ENCODE measurements at places on chromosomes 2 and 18.
A peak's percentile ranks its signal among the peaks of the same experiment; 100 is the strongest.

GRCh38 chr2:8966123-8966908, 37.2 kb downstream of the MBOAT2 start:
- DNase-seq, result no peak

- DNase-seq, result peak; percentile 46
These were observed 32.0 kb upstream of the GPR55 start for GRCh38 chr2:230956827-230957755.

DNA sequence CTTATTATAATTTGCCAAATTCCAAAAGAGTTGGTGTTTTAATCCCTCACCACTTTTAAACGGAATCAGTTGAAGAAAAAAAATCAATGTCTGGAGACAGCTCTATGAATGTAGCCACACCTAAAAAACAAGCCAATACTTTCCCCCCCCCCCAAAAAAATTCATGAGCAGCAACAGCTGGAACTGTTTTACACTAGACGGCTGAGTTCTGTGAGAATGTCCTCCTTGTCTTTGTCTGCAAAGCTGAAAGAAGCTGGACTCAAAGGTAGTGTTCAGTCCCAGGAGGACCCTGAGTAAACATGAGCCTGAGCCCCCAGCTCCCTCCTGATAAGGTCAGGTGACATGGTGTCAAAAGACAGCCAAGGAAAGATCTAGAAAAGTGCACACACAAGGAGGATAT, 68.2 kb downstream of the ZNF521 start:
- DNase-seq, result no peak

DNA sequence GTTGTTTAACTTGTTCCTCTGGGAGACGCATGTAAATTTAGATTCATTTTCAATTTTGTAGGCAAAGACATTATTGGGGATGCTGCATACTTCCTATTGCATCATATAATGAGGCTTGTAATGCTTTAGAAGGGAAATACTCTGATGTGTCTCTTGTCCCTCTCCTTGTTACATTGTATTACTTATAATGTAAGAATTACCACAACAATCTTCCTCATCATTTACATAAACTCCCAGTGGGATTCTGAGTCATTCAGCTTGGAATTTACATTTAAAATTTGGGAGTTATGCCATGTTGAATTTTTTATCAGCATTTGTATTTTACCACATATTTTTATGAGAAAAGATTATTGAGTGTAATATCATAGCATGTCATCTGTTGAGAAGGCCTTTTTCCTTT, 963.4 kb upstream of the NRXN1 start:
- DNase-seq, result no peak

DNA sequence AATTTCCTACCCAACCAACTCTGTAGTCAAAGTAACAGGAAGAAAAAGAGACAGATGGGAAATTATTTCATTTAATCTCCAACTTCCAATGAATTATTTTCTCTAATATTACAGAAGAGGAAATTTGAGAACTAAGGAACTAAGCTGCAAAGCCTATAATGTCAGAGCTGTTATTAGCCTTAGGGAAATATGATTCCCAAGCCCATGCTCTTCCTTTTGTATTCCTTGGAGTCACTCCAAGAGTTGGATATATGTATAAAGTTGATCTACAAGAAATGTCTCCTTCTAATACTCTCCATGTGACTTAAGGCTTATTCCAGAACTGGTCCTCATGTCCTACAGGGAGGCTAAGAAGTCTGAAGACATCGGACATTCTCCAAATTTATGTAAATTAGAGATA, 31.6 kb upstream of the VWC2L start:
- no peak for DNase-seq

DNA sequence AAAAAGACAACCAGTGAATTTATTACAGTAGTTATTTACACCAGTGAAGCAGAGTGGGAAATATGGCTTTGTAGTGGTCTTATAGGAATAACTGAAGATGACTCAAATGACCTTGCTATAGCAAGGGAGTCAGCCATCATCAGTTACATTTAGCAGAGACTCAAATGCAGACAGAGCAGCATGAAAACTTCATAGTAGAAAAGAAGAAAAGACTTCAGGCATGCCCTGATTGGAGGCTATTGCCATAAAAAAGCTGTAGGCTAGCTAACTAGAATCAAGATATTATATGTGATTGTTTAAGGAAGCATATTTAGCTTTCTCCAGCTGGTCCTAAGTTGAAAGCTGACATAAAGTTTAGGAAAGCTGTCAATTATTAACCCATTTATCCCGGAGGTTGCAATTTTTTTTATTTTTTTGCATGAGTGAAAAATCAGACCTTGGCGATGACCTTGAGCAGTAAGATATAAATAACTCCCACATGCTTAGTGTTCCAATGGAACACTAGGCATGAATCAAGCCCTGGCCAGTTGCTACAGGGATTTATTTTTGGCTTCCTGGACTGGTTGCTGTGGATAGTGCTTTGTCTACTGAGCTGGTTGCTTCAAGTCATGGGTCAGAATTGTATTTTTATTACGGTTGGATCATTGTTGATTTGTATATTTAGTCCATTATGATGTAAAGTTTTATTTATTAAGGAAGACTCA, 675.6 kb upstream of the VRK2 start:
- no peak for DNase-seq

GRCh38 chr2:12320991-12321641, 395.6 kb upstream of the TRIB2 start:
- DNase-seq, result no peak

GRCh38 chr2:48248251-48248933, 281.6 kb upstream of the STON1 start:
- DNase-seq, result no peak

GRCh38 chr2:188785490-188785889, 188.7 kb upstream of the COL3A1 start:
- no peak for DNase-seq

DNA sequence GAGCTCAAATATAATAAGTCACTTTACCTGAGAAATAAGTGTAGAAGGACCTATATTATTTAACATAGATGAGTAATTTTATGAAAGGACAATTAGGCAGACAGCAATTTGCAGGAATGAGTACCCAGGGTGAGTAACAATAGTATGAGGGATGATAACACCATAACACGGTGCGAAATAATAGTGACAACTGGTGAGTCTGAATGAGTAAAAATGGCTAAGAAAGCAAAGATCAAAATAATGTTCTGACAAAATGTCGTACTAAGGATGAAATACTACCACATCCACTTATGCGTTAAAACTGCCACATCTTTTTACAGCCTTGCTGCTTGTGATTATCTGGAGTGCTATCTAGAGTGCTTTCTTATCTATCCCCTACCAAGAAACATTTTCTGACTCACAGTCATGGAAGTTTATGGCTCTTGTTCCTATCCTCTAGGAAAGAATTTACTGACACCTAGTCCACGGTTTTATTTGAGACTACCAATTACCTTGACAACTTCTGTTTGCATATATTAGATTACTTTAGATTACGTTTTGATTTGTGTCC, 929.7 kb downstream of the LRP1B start:
- DNase-seq, result no peak

DNA sequence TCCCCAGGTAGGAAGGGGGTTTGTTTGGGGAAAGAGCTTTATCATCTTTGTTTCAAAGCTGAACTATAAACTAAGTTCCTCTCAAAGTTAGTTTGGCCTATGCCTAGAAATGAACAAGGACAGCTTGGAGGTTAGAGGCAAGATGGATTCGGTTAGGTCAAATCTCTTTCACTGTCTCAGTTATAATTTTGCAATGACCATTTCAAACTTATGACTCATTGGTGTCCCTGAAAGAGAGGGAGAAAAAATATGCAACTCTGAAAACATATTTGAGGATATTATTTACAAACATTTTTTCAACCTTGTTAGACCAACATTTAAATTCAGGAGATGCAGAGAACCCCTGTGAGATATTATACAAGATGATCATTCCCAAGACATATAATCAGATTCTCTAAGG, 95.7 kb downstream of the EFEMP1 start:
- DNase-seq, result no peak

DNA sequence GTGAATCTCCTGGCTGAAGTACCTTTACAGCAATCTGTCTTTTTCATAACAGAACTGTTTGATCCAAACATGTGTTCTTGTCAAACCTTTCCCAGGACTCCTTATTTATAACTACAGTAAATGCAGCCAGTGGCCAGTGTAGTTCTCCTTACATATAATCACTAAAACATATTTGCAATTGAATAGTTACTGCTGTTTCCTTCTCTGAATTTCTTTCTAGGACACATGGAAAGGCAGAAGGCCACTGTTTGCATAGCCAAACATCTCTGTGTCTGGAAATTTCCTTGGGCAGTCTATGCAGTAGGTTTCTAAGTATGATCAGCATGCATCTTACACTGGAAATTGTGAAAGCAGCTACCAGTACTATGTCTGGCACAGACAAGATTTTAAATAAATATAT, 57.4 kb upstream of the COL3A1 start:
- no peak for DNase-seq

DNA sequence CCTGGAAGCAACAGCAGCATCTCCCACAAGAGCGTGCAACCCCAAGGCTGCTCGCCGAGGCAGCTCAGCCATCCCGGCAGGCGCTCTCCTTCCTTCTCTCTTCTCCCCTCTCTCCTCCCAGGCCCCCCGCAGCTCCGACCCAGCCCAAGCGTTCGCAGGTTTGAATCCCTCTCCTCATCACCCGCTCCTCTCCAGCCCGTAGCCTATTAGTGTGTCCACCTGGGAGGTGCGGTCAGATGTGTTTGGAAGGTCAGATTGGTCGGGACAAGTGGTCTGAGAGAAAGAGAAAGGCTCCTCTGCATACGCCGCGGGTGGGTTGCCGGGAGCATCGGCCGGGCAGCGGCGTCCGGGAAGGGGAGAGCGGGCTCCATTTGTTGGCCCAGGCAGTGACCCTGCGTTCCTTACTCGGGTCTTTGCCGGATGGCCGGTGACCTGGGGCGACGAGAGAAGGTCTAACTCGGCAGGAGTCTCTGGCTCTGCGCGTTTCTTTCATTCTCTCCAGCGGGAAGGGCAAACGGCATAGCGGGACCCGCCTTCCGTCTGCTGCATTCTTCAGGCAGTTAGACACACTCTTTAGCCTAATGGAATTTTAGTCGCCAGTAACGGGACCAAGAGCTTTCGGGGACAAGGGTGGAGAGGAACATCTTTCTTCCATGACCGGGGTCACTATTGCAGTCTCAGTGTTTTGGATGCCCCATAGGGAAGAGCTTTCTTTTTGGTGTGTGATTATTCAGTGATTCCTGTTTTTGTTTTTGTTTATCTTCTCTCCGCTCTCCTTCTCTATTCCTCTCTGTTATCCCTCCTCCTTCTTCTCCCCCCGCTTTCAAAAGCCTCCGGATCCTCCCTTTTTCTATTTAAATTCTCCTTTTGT, 1.1 kb upstream of the TMEFF2 start:
- DNase-seq, result peak; percentile 53

GRCh38 chr18:39205565-39206195, 1640.1 kb upstream of the CELF4 start:
- no peak for DNase-seq

GRCh38 chr18:75477900-75478299, 50.4 kb upstream of the SMIM21 start:
- no peak for DNase-seq

- no peak for DNase-seq
These were observed 54.5 kb downstream of the USP37 start for GRCh38 chr2:218513676-218514075.

DNA sequence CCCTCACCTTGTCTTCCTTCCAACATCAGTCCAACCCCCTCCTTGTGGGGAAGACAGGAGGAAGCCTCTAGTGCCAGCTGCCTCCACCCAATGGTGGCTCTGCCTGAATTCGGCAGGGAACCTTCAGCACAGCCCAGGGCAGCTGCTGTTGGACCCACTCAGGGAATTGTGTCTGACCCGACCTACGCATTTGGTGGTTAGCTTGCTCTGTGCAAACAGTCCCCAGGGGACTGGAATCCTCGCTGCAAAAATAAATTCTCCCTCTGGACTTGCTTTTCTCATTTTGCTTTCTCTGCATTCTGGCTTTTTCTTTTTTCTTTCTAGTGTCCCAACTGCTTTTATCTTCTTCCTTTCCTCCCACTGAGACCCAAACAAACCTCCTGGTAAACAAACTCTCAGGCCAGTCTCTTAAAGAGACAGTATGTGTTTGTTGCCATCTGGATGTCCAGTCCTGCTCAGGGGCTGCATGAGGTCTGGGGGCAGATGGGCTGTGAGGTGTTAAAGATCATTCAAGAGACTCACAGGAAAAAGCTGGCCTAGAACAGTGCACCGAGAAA, 137.7 kb upstream of the HAAO start:
- DNase-seq, result no peak

DNA sequence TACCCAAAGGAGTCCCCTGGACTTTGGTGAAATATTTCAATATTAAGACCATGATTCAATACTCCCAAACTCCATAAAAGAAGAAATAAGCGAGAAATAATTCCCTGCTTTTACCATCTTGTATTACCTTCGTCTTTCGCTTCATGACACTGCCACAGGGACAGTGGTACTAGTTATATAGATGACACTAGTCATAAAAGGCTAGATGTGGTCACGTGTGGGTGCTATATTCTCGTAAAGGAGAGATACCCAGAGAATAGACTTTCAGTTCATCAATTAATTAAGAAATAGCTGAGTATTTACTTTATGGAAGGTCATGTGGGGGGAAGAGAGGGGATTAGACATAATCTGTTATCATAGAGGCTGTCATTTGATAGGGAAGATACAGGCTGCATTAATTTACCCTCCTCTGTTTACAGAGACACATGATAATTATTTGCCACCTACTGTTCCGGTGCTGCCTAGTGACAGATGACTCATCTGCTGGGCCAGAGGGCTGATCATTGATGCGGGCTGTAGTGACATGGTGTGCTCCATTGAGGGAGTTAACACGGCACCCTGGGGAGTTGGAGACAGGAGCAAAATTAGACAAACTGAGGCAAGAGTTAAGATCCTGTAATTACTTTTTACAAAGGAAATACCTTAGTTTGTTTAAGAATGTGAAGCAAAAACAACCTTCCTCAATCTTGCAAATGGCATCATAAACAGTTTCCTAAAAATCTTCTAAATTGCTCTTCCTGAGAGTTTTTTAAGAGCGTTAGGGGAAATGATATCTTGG, 78.2 kb upstream of the ITGB6 start:
- DNase-seq, result no peak

DNA sequence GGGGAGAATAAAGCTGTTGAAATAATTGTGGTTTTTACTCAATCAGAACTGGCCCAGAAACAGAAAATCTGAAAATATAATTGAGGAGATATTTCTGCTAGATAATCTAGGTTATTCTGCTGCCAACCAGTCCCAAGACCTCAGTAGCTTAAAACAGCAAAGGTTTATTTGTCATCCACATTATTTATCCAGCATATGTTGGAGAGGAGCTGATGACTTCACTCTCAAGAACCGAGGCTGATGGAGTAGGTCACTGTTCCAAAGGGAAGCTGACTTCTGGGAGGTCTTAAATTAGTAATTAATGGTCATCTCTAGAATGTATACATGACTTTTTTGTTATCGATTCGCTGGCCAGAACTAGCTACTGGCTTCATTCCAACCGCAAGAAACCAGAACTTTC, 124.8 kb upstream of the CTNNA2 start:
- DNase-seq, result no peak

- DNase-seq, result no peak
These were observed 2.2 kb downstream of the ITM2C start for GRCh38 chr2:230866756-230867523.

- no peak for DNase-seq
These were observed 63.4 kb downstream of the BMP10 start for GRCh38 chr2:68807821-68808266.

GRCh38 chr18:48095726-48096125, 165.3 kb upstream of the SMAD2 start:
- DNase-seq, result no peak
